ENCODE measurements at places on chromosomes 7 and 10.

DNA sequence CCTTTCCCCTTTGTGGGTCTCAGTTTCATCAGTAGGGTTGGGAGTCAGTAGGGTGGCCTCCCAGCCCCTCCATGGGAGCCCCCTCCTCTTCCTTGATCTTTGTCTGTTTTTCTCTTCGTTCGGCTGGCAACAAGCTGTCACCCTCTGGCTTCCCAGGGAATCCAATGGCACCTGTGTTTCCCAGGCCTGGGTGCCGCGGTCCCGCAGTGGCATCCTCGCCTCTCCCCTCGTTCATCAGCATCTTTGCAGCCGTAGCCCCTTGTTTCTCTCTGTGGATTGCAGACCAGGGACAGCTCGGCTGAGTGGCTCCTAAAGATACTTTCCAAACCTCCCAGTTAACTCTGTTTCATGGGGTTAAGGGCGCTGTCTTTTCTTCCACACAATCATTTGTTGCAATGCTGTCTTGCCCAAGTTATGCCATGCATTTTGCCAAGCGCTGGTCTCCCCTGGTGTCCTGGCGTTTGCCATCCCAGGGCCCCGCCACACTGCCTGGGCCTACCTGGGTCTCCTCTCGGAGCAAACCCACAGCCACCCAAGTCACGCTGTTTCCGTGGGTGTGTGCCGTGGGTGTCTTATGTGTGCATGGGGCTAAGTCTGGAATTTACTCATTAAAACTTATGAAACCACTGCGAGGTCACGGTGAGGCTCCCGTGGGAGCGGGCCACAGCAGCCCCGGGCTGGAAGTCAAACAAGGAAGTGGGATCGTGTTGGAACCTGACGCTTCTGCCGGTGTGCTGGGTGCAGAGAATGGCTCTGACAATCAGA lies 189.4 kb upstream of the SHH start:
- no peak for DNase-seq
- H3K36me3 ChIP-seq: no peaks in the 10 kb centered on the region
- no peaks in the 10 kb centered on the region for H3K27me3 ChIP-seq
- no peak overlapping the region for H3K27ac ChIP-seq

DNA sequence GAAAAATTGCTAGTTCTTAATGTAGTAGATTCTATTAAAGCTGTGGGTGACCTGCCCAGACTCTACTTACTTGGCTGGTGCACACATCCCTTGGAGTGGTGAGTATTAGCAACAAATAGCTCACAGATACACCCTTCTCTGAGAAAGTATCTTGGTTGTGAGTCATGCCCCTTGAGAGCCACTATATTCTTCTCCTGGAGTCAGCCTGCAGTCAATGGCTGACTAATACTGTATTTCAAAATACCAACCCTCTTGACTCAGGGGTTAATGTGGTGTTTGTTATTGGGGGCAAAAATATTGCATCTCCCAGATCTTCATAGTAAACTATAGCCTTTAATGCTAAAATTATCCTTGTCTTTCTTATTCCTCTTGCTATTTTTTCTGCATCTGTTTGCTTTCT lies 354.9 kb downstream of the BMPER start:
- H3K27ac ChIP-seq: no peak overlapping the region
- no peaks in the 10 kb centered on the region for H3K4me1 ChIP-seq
- no peaks in the 10 kb centered on the region for H3K27me3 ChIP-seq
- no peak for DNase-seq
- no peak overlapping the region for H3K4me3 ChIP-seq
- no peaks in the 10 kb centered on the region for H3K36me3 ChIP-seq

GRCh38 chr7:2728316-2729030 lies 40.5 kb downstream of the AMZ1 start:
- H3K36me3 ChIP-seq: peaks cover 17% of the 10 kb centered on the region
- no peak for DNase-seq
- no peaks in the 10 kb centered on the region for H3K27me3 ChIP-seq

GRCh38 chr10:97327348-97328294 lies 6.9 kb downstream of the FRAT2 start:
- DNase-seq: no peak
- H3K27ac ChIP-seq: no peak overlapping the region
- no peak overlapping the region for H3K4me3 ChIP-seq

- H3K27me3 ChIP-seq: peaks cover 35% of the 10 kb centered on the region
- DNase-seq: no peak
- H3K36me3 ChIP-seq: no peaks in the 10 kb centered on the region
These were observed 67.4 kb downstream of the PDGFA start for GRCh38 chr7:452226-452751.

GRCh38 chr10:103144041-103144440 lies 49.0 kb downstream of the NT5C2 start:
- peaks cover 2% of the 10 kb centered on the region for H3K36me3 ChIP-seq
- H3K4me3 ChIP-seq: no peak overlapping the region
- no peak for DNase-seq
- no peak overlapping the region for H3K27ac ChIP-seq
- H3K4me1 ChIP-seq: peaks cover 9% of the 10 kb centered on the region

GRCh38 chr10:2837674-2838073 lies 229.7 kb upstream of the PFKP start:
- H3K36me3 ChIP-seq: no peaks in the 10 kb centered on the region
- peaks cover 4% of the 10 kb centered on the region for H3K27me3 ChIP-seq
- H3K4me3 ChIP-seq: no peak overlapping the region
- no peak overlapping the region for H3K27ac ChIP-seq

DNA sequence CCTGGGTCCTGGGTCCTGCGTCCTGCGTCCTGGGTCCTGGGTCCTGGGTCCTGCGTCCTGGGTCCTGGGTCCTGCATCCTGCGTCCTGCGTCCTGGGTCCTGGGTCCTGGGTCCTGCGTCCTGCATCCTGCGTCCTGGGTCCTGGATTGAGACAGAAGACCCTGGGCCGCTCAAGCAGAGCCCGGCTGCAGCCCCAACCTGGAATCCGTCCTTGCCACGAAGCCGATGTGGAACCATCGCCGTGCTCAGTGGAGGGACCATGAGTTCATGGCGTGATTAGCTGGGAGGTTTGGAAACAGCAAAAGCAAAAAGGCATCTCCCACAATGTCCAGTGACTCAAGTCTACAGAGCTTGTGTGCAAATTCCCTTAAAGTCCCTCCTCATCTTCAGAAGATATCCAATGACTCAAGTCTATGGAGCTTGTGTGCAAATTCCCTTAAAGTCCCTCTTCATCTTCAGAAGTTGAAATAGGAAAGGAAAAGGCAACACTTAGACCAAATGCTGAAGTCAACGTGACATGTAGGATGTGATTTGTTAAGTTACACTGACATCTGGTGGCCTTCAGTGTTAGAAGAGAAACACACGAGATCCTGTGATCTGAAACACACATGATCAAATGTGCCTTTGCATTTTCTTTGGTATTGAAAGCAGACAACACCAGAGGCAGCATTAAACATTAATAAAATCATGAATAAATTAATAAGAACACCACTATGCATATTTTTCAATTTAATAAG lies 179.9 kb downstream of the PTPRN2 start:
- no peak overlapping the region for H3K4me3 ChIP-seq
- H3K36me3 ChIP-seq: no peaks in the 10 kb centered on the region
- H3K27me3 ChIP-seq: no peaks in the 10 kb centered on the region
- H3K4me1 ChIP-seq: peaks cover 3% of the 10 kb centered on the region
- H3K27ac ChIP-seq: no peak overlapping the region

DNA sequence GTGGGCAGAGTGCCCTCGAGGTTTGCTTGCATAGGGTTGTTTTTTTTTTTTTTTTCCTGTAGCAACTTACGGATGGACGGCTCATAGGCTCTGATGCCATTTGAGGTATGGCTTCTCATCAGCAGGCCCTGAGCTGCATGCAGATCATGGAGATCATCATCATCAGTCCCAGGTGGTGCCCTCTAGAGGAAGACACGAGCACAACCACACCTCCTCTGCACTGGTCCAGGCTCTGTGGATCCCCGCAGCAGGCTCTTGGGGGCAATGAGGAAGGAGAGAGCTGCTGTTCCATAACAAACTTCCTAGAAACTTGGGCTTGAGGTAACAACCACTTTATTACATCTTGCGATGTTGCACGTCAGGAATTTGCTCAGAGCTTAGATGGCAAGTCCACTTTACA lies 132.7 kb upstream of the CXCL12 start:
- no peak for DNase-seq
- H3K4me3 ChIP-seq: no peak overlapping the region
- peaks cover 3% of the 10 kb centered on the region for H3K27me3 ChIP-seq
- H3K4me1 ChIP-seq: peaks cover 4% of the 10 kb centered on the region

DNA sequence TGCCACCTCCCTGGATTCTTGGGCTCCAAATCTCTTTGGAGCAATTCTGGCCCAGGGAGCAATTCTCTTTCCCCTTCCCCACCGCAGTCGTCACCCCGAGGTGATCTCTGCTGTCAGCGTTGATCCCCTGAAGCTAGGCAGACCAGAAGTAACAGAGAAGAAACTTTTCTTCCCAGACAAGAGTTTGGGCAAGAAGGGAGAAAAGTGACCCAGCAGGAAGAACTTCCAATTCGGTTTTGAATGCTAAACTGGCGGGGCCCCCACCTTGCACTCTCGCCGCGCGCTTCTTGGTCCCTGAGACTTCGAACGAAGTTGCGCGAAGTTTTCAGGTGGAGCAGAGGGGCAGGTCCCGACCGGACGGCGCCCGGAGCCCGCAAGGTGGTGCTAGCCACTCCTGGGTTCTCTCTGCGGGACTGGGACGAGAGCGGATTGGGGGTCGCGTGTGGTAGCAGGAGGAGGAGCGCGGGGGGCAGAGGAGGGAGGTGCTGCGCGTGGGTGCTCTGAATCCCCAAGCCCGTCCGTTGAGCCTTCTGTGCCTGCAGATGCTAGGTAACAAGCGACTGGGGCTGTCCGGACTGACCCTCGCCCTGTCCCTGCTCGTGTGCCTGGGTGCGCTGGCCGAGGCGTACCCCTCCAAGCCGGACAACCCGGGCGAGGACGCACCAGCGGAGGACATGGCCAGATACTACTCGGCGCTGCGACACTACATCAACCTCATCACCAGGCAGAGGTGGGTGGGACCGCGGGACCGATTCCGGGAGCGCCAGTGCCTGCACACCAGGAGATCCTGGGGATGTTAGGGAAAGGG lies 913 bp downstream of the NPY start:
- no peaks in the 10 kb centered on the region for H3K4me1 ChIP-seq
- DNase-seq: peak; percentile 3
- peak overlapping the region; percentile 56 for H3K4me3 ChIP-seq
- H3K36me3 ChIP-seq: no peaks in the 10 kb centered on the region
- no peak overlapping the region for H3K27ac ChIP-seq

GRCh38 chr10:16425449-16425848 lies 11.4 kb upstream of the PTER start:
- H3K27ac ChIP-seq: no peak overlapping the region
- H3K4me3 ChIP-seq: no peak overlapping the region
- H3K36me3 ChIP-seq: no peaks in the 10 kb centered on the region
- H3K4me1 ChIP-seq: no peaks in the 10 kb centered on the region
- H3K27me3 ChIP-seq: peaks cover 14% of the 10 kb centered on the region
- no peak for DNase-seq

DNA sequence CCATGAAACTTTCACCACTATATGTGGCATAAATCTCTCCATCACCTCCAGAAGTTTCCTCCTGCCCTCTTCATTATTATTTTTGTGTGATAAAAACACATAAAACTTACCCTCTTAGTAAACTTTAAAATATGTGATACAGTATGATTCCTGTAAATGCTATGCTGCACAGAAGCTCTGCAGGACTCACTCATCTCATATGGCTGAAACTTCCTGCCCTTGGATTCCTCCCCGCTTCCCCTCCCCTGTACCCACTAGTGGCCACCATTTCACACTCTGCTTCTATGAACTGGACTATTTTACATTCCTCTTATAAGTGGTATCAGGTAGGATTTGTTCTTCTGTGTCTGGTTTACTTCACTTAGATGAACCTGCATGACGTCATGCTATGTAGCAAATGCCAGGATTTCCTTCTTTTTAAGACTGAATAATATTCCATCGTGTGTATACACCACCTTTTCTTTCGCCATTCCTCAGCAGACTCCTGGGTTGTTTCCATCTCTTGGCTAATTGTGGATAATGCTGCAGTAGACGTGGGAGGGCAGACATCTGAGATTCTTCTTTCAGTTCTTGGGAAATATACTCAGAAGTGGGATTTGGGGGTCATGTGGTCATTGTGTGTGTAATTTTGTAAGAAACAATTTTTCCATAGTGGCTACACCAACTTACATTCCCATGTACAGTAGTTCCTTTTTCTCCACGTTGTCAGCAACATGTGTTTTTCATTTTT lies 335.2 kb downstream of the SDK1 start:
- DNase-seq: no peak
- H3K4me1 ChIP-seq: no peaks in the 10 kb centered on the region
- no peak overlapping the region for H3K4me3 ChIP-seq

DNA sequence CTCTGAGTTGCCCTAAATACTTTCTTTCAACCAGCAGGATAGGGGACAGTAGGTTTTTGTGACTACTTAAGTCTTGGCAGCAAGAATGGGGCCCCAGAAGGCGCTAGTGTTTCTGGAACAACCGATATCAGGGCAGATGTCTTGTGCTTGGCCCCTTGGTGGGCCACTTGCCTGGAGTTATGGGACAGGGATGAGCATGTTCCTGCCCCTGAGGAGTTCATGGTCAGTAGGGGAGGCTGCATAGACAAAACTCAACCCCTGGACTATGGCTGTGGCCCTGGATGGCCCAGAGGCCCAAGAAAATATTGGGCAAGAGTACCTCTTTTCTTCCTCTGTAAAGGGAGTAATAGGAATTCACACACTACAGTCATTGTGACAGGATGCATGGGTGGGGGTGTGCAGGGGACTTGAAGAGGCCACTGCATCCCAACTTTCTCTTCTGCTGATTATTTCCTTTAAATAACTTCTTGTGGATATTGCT lies 57.7 kb upstream of the IGFBP3 start:
- H3K27ac ChIP-seq: no peak overlapping the region
- H3K27me3 ChIP-seq: peaks cover 9% of the 10 kb centered on the region
- peaks cover 5% of the 10 kb centered on the region for H3K36me3 ChIP-seq
- peaks cover 38% of the 10 kb centered on the region for H3K4me1 ChIP-seq
- H3K4me3 ChIP-seq: no peak overlapping the region

DNA sequence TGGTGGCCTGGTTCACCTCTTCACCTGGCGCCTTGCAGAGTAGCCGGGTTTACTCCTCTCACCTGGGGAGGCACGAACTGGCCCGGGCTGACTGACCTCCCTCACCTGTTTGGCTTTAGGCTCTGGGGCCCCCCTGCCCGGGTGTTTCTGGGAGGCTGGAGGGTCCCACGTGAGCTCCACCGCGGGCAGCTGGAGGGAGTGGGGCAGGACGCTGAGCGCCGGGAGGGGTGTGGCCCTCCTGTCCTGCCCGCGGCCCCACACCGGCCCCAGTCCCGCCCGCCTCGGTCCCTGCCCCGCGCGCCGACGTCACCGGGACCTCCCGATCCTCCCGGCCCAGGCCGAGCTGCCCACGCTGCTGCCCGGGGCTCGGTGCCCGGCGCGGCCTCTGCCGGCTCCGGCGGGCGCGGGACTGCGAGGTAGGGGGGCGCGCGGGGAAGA lies at the start of gene AMZ1:
TSS of gene AMZ1 (plus strand) at position 322 of the 438 bp plus-strand sequence. CDS start 12,250 bp downstream, outside the sequence.
- H3K4me3 ChIP-seq: no peak within 1 kb of the TSS
- no peaks in the 10 kb centered on the region for H3K36me3 ChIP-seq
- no peak for DNase-seq

- H3K27me3 ChIP-seq: no peaks in the 10 kb centered on the region
- H3K4me1 ChIP-seq: no peaks in the 10 kb centered on the region
- no peaks in the 10 kb centered on the region for H3K36me3 ChIP-seq
- H3K4me3 ChIP-seq: no peak overlapping the region
- no peak for DNase-seq
These were observed 113.2 kb upstream of the CHST15 start for GRCh38 chr10:124206616-124207015.
